ENCODE measurements at places on chromosomes 3 and 15.

DNA sequence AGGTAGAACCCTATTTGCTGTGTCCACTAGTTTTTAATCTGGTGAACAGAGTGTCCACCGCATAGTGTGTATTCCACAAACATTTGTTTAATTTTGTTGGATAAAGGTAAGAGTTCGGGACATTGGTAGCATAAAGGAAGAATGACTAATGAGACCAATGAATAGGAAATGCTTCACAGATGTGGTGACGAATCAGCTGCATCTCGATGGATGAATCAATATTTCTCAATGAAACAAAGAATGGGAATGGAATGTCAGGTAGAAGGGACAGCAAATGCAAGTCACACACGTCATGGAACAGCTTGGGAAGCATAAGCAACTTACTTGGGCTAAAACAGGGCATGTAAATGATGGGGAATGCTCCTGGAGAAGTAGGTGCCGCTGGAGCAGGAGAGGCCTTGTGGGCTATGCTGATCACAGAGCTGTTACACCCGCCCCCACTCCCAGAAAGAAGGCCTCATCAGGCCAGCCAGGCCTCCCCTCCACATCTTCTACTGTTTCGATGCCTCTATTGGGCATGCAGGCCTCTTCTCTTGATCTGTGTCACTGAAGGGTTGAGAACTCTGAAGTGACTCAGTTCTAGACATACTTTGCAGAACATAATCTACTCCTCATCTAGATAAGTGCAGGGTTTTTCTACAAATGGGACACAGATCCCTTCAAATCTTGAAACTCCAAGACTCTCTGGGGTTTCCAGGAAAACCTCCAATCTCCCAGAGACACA lies 120.0 kb upstream of the GADL1 start:
- no peak for DNase-seq

- no peak for DNase-seq
Measured at GRCh38 chr3:148778926-148779325, 48.7 kb upstream of the CPB1 start.

DNA sequence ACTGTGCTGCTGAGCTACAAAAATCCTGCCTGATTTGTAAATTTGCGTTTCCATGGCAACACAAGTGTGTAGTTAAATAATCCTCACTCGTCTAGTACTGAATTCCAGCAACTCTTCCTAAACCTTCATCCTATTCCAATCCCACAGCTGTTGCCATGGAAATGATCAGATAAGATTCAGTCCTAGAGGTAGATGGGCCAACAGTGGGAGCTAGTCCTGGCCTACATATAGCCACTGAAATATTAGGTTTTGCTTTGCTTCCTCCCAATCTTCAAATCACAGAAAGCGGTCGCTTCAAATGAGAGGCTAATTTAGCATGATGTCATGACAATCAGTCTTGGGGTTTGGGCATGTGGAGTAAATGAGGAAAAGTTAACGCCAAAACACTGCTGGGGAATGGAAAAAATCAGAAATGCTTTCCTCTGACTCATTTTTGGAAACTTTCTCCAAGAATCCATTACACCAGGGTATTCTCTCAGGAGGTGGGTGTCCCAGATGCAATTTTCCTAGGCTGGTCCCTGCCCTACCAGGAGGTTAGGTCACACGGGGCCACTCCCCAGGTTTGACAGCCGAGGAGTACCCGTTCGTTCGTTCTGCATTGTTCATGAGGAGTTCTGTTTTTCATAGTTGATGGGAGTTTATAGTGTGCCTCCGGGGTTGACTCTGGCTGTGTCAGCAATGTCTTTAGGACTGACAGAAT lies 159.2 kb upstream of the SLCO3A1 start:
- DNase-seq = no peak

GRCh38 chr15:74040109-74040850 lies 42.1 kb downstream of the GOLGA6A start:
- no peak for DNase-seq

DNA sequence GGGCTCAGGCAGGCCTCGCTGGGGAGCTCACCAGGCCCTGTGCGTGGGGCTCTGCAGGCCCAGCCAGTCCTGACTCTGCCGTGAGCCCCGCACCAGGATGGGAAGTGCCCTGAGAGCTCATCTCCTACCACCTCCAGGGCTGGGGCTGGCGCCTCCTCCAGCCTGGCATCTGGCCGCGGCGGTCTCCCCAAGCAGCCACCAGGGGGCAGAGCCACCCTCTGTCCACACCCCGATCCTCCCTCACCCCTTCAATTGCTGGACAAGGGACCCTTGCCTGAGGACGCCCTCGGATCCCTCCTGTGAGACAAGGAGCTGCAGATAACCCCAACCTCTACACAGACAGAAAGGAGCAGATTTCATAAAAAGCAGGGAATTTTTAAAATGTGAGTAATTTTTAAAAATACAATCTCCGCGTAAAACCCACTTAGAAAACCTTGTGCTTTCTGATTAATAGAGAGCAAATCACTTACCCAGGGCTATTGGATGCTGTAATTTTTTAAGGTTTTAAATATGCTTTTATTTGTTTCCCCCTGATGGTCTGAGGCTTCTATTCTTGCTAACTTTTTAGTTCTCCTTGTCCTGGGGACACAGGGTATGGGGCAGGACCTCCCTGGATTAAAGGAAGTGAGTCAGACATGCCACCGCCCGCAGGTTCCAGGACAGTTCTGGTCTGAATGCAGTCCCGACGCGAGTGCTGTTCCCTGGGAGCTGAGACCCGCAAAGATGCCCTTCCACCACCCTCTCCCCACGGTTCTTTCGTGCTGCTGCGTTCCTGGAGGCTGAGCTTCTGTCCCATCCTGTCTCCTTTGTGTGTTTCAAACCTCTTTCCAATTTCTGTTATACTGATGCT lies 52.3 kb upstream of the CHRNA7 start:
- no peak for DNase-seq

DNA sequence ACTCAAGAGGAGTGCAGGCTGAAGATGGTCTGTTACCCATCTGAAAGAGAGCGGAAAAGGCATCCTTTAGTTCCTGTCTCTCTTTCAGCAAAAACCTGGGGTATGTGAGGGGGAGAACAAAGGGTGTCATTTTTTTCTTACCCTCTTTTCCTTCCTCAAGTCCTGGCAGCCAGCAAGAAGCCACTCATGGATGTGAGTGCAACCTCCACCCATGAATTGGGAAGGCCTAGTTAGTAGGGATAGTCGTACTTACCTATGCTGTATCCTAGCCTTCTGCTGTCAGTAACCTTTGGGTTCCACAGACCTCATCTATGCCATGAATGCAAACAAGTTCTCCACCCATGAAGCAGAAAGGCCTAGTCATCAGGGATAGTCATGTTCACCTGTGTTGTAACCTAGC lies 472.8 kb downstream of the ZIC1 start:
- DNase-seq = no peak

DNA sequence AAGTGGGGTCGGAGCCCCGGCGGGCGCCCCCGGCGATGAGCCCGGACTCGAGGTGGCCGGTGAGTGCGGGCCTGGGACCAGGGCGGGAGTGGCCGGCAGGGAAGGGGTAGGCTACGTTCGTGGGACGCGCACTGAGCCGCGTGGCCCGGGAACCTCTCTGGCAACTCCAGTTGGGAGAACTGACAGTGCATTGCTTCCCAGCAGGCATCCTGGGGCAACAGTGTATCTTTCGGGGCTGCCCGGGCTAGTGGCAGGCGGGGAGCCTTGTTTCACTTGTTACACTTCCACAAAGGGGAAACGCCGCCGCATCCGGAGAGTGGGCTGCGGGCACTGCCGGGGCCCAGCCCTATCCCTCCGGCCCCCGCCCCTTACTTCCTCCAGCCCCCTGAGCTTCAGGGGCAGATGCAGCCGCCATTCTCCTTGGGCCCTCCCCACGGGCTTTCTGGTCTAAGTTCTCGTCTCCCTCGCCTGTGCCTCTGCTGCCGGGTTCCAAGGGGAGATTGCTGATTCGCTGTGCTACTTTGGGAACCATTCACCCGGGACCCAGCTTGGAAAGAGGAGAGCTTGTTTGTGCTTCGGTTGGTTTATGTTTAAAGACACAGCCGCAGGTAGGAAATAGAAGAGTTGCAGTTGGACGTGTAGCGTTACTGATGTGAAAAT lies 675 bp downstream of the BRPF1 start:
- peak; percentile 24 for DNase-seq

DNA sequence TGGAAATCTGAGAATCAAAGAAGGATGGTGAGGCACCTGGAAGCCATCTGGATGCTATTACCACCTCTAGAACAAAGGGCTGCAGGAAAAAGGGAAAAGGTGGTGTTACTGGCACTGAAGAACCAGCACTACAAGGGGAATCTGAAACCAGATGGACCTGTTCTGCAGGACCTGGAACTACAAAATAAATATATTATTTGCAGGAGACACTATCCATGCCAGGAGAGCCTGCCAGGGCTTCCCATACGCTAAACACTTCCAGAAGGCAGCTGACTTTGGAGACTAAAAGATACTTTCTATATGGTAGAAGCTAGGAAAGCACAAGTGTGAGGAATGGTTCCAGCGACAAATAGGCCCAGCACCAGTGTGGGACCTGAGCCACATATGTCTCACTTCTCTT lies 83.4 kb upstream of the POU1F1 start:
- DNase-seq = no peak

DNA sequence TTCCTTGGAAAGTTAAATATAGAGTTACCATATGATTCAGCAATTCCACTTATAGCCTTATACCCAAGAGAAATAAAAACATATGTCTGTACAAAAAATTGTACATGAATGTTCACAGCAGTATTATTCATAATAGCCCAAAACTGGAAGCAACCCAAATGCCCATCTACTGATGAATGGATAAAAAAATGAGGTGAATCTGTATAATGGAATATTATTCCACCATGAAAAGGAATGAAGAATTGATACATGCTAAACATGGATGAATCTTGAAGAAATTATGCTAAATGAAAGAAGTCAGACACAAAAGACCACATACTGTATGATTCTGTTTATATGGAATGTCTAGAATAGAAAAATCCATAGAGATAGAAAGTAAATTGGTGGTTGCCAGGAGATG lies 61.4 kb downstream of the TTC23 start:
- no peak for DNase-seq

DNA sequence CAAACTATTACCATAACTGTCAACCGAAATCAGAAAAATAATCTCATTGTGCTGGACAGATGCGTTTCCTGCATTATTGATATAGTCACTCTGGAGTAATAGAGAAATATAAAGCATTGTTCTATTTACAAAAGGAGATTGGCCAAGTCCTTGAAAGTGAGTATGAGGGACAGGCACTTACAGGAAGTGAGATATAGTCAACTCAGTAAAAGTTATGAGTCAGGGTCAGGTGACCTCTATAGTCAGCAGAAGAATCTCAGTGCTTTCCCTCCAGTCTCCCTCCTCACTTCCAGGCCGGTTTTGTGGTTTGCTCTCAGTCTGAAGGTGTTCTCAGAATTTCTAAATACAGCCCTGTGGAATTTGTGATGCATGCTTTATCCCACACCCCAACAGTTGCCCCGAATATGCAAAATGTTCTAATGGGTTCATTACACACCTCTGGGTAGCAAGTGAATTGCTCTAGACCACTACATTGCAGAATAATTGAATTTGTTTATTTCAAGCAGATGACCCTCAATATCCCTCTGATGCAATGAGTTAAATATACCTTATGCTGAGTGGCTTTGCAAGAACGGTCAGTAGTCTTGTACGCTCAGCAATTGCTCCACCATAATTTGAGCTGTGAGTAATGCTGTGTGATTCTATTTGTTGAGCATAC lies 787.7 kb downstream of the MCTP2 start:
- no peak for DNase-seq

GRCh38 chr3:25355998-25356397 lies 72.1 kb upstream of the RARB start:
- no peak for DNase-seq

GRCh38 chr15:75036212-75036616 lies 12.8 kb downstream of the PPCDC start:
- DNase-seq = no peak

DNA sequence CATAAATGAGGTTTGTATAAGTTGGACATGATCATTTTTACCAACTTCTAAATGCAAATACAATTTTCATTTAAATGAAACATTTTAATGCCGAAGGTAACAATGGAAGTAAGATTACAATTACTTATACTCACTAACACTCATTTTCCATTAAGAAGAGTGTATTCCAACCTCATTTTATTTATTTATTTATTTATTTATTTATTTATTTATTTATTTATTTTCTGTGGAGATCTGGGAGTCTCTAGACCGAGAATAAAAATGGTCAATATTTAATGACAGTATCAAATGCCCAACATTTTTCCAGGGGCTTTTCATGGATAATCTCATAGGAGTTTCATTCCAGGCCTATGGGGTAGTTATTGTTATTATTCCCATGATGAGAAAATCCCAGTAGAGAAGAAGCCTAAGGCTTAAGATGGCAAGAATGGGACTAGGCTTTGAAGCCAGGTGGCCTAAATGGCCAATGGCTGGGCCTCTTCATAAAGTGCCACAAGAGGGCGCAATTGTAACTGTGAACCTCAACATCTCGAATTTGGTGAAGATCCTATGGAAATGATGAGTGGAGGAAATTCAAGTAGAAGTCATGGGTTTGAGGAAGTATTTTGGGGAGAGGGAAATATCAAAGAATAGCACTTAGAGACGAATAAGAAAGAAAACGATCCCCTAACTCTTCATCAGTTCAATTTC lies 21.3 kb downstream of the VGLL3 start:
- no peak for DNase-seq

GRCh38 chr3:171133337-171133736 lies 106.8 kb upstream of the SLC2A2 start:
- no peak for DNase-seq

DNA sequence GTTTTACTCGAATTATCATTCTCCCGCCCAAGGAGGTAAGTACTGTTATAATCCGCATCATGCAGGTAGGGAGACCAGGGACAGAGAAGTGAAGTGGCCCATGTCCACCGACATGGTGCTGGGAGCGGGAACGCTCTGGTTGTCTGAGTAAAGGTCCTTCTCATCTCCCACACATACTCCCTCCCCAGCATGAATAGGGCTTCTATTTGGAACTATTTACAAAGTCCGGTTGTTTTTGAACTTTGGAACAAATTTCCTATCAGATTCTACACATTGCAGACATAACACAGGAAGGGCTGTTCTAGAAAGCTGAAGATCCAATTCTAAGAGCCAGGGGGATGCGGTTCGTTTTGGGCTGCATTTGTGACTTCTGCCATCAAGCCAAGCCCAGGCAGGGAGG lies 94.8 kb upstream of the TLE3 start:
- no peak for DNase-seq

DNA sequence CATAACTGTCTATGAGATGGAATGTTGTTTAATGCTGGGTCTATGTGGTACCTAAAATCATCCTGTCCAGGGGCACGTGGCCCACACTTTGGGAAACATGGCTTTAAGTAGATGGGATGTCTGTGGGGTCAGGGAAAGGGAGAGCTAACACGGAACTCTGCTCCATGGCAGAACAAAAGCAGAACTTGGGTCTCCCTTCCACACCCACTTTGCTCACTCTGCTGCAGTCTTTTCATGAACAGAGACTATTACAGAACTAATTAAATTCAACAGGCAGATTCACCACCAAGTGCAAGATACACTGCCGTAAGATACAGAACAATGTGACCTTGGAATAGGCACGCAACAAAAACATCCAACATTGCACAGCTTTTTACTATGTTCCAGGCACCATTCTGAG lies 28.2 kb downstream of the POPDC2 start:
- no peak for DNase-seq

All from activated CD8-positive, alpha-beta memory T cell treated with anti-CD3 and anti-CD28 coated beads for 1 hour (primary cell).